ENCODE measurements at places on chromosomes 16 and 17.

DNA sequence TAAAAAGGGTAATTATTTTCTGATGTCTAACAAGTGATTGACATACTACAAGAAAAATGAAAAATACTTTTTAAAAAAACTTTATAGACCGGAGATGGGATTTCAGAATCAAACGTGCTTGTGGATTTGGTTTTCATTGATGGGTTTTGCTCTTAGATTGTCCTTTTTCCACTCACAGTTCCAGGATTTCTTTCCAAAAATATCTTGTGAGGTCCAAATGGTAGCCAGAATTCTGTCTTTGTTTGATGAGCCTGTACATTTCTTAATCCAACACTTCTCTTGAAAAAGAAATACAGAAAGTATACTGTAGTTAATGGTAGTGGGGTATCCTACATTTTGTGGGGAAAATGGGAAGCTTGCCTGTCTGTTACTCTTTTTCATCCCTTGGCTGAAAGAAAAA lies 329.3 kb downstream of the KCNJ2 start:
- DNase-seq = no peak

DNA sequence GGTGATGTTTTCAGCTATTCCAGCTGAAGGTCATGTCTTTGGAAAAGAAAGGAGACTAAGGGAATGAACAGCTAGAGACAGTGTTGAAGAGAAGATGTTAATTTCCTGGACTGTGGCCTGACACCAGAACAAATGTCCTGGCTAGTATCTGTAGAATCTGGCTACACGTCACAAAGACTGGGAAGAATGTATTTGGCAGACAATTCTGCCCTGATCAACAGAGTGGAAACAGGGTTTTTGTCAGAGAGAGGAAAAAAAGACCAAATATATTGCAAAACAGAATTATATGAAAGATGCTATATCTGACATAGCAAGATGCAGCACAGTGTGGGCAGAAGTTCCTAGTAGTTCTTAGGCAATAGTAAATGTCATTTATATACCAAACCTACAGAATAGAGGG lies 17.0 kb upstream of the ANKFN1 start:
- DNase-seq = no peak

DNA sequence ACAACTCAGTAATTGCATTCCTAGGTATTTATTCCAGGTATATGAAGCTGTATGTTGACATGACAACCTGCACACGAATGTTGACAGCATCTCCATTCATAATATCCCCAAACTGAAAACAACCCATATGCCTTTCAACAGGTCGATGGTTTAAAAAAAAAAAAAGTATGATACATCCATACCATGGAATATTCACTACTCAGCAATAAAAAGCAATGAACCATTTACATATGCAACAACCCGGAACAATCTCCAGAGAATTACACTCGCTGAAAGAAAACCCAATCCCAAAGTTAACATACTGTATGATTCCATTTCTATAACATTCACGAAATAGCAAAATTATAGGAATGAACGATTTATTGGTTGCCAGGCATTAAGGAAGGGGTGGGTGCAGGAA lies 53.3 kb upstream of the DNAH9 start:
- DNase-seq = no peak

- no peak for DNase-seq
Observed at GRCh38 chr16:53216798-53217197, 162.0 kb downstream of the CHD9 start.

Measured in stimulated activated CD4-positive, alpha-beta T cell treated with anti-CD3 and anti-CD28 coated beads, Interleukin-4, amount 100 ng/mL, for 24 hours (primary cell).